T-helper 1 cell treated with Interleukin-12 subunit alpha and Interleukin-12 subunit beta and Interleukin-4 antibody, amounts not matched to agents 30 ng/mL and 1 ng/mL, for 36 hours (primary cell): ENCODE measurements at places on chromosomes 4 and X. TPM values are rescaled to one million over a fixed set of nuclear protein-coding genes. Genes with fewer than 3 reads are reported as not detected.

Gene VCX
- total RNA-seq = not detected in 2 replicates

Gene TCEAL9
- 0.54 and 0.98 TPM in 2 replicates for total RNA-seq

Gene ADRA2C
- total RNA-seq = not detected in 2 replicates

Gene GRIA3
- total RNA-seq = not detected in 2 replicates

Gene RBM47
- 3.8 and 4.7 TPM in 2 replicates for total RNA-seq

Gene TEC
- 0.91 and 1.1 TPM in 2 replicates for total RNA-seq

Gene MAGEA11
- not detected in 2 replicates for total RNA-seq

Gene EDA
- total RNA-seq = 2.5 and 2.6 TPM in 2 replicates

Gene MAGEB6B
- total RNA-seq = not detected in 2 replicates

Gene AFM
- total RNA-seq = not detected in 2 replicates

Gene ASB11
- total RNA-seq = not detected in 2 replicates

Gene IBSP
- total RNA-seq = not detected in 2 replicates

Gene GABRE
- total RNA-seq = not detected in 2 replicates

Gene GASK1B
- not detected in 2 replicates for total RNA-seq

Gene FANCB
- 9.9 and 11.2 TPM in 2 replicates for total RNA-seq

Gene IQCM
- total RNA-seq = not detected in 2 replicates

Gene EIF2S3
- 180 and 183 TPM in 2 replicates for total RNA-seq

Gene CPLX1
- total RNA-seq = 2.1 and 3.1 TPM in 2 replicates

Gene NUP54
- 57.2 and 62.7 TPM in 2 replicates for total RNA-seq

Gene CORIN
- total RNA-seq = 0.34 and 0.49 TPM in 2 replicates

Gene DOK7
- not detected in 2 replicates for total RNA-seq

Gene CA5B
- 8.7 and 10.2 TPM in 2 replicates for total RNA-seq

Gene TMSB15C
- 3.3 and 4.6 TPM in 2 replicates for total RNA-seq

Gene ZNF595
- total RNA-seq = 3.3 and 3.4 TPM in 2 replicates

Gene H2BW2
- total RNA-seq = not detected in 2 replicates

Gene LRP2BP
- 0.39 and 0.59 TPM in 2 replicates for total RNA-seq

Gene IL2
- 4.6 and 5.7 TPM in 2 replicates for total RNA-seq

Gene RUFY3
- 9.3 and 13.5 TPM in 2 replicates for total RNA-seq

Gene FAM47A
- total RNA-seq = not detected in 2 replicates

Gene ZIC3
- not detected in 2 replicates for total RNA-seq

Gene P2RY4
- total RNA-seq = 0.34 TPM in 1 of 2 replicates, not detected in the other

Gene SRPX
- total RNA-seq = not detected in 2 replicates

Gene CXorf65
- 25.9 and 39.8 TPM in 2 replicates for total RNA-seq

Gene FAM53A
- 1.9 TPM in 2 replicates for total RNA-seq

Gene PITX2
- not detected in 2 replicates for total RNA-seq

Gene MAGEB1
- total RNA-seq = not detected in 2 replicates
